ENCODE measurements at places on chromosomes 1 and 21. TPM values are rescaled to one million over a fixed set of nuclear protein-coding genes. Genes with fewer than 3 reads are reported as not detected.

Gene KCND3
- not detected for polyA plus RNA-seq

Gene CELA2A
- not detected for polyA plus RNA-seq

Gene ZRANB2
- 23.6 TPM for polyA plus RNA-seq

Gene NOS1AP
- polyA plus RNA-seq = 0.62 TPM

Gene NPHS2
- not detected for polyA plus RNA-seq

Gene CHRM3
- not detected for polyA plus RNA-seq

Gene C1orf185
- not detected for polyA plus RNA-seq

Gene RIMS3
- 0.14 TPM for polyA plus RNA-seq

Gene TNFSF4
- 44.9 TPM for polyA plus RNA-seq

Gene PTGS2
- polyA plus RNA-seq = 84.6 TPM

Gene CD2
- polyA plus RNA-seq = not detected

Gene VAV3
- polyA plus RNA-seq = 0.10 TPM

Gene EGLN1
- 13.7 TPM for polyA plus RNA-seq

Gene C2CD4D
- polyA plus RNA-seq = 0.05 TPM

Gene MSH4
- polyA plus RNA-seq = 0.01 TPM

Gene LRRC39
- 0.46 TPM for polyA plus RNA-seq

Gene LRRC71
- 0.35 TPM for polyA plus RNA-seq

Gene ADIPOR1
- 122 TPM for polyA plus RNA-seq

Gene WLS
- polyA plus RNA-seq = 122 TPM

Gene IGSF9
- 0.15 TPM for polyA plus RNA-seq

Gene AADACL3
- not detected for polyA plus RNA-seq

Gene FAM72D
- polyA plus RNA-seq = 1.2 TPM

Gene EPS15
- polyA plus RNA-seq = 15.4 TPM

Gene RGS1
- polyA plus RNA-seq = not detected
